Mesendoderm (in vitro differentiated cells): ENCODE measurements at places on chromosomes 5 and 9.

GRCh38 chr5:15966066-15966640 lies 213.4 kb downstream of the MARCHF11 start:
- no peak for DNase-seq

GRCh38 chr5:176853151-176853778 lies 42.9 kb downstream of the UNC5A start:
- no peak for DNase-seq

DNA sequence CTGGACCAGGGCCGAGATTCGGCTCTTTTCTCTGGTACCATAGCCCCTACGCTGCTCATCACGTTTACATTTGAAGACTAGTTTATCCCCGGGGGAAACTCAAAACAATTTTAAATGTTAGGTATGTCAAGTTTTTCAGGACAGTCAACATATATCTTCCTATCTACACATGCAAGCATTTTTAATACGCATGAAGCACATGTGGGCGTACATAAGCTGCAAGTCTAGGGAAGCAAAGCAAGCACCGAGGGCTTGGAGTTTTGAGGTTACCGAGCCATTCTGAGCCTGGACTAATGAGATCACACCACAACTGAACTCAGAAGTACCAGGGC lies 154.4 kb downstream of the AUH start:
- no peak for DNase-seq

DNA sequence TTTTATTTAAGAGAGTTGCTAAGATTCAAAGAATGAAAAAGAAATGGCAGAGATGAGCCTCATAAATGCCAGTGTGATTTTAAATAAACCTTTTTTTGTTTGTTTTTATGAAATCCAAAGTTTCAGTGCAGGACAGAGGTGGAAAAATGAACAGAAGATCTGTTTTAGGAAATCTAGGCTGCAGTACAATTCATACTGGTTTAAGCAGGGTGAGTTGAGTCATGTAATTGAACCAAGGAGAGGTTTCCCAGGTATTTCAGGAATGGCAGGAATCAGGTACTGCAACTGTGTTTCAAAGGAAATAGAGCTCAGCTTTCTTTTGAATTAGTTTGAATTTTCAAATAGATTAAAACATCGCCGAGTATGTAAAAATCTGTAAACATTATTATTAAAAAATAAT lies 3.0 kb upstream of the ANKRD31 start:
- peak; percentile 91 for DNase-seq

DNA sequence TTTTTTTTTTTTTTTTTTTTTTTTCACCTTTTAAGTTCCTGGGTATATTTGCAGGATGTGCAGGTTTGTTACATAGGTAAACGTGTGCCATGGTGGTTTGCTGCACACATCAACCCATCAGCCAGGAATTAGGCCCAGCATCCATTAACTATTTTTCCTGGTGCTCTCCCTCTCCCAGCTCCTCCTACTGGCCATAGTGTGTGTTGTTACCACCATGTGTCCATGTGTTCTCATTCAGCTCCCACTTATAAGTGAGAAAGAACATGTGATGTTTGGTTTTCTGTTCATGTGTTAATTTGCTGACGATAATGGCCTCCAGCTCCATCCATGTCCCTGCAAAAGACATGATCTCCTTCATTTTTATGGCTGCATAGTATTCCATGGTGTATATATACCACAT lies 350.5 kb downstream of the MAN2A1 start:
- DNase-seq = peak; percentile 20
